NCI-H187 treated with DMSO at 0.1 percent for 48 hours (cell line): ENCODE measurements at places on chromosomes 1 and 21.

DNA sequence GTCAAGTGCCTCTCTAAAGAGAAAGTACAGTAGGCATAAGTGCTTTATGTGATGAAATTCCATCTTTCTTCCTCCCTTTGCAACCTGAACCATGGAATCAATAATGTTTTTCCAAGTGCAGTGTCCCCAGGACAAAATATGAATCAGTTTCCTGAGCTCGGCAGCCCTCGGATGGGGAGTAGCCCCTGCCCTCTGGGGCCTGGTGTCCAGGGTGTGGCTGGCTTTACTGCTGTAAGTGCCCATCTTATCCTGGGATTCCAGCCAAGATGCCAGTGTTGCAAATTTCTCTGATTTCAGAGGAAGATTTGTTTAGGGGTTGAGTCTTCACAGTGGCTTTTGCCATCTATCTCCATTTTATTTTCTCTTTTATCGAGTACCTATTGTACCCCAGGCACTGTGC, 40.5 kb upstream of the SRP9 start:
- DNase-seq, result no peak

DNA sequence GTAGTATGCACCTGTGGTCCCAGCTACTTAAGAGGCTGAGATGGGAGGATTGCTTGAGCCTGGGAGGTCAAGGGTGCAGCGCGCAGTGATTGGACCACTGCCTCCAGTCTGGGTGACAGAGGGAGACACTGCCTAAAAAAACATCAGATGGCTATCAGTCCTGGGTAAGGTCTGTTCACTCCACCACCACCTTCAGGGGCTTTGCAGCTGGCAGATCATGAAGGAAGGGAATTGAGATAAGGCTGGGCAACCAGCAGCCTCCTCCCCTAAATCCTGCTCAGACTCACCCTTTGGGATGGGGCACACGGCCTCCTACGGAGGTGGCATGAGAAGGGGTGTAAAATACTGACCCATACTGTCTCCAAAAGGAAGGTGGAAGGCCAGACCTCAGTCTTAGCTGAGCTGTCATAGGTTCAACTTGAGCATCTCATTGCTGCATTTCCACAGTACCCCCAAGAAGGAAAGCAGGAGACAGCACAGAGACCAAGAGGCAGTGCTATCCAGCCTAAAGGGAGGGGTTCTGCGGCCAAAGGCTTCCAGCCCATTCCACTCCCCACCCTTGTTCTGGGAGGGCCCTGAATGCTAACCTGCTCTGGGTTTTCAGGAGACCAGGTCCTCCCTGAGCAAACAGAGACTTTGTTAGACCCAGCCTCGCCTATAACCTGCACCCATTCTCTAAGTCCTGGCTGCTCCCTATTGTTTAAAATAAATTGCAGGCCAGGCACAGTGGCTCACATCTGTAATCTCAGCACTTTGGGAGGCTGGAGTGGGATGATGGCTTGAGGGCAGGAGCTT, 13.7 kb downstream of the SLC45A3 start:
- no peak for DNase-seq

DNA sequence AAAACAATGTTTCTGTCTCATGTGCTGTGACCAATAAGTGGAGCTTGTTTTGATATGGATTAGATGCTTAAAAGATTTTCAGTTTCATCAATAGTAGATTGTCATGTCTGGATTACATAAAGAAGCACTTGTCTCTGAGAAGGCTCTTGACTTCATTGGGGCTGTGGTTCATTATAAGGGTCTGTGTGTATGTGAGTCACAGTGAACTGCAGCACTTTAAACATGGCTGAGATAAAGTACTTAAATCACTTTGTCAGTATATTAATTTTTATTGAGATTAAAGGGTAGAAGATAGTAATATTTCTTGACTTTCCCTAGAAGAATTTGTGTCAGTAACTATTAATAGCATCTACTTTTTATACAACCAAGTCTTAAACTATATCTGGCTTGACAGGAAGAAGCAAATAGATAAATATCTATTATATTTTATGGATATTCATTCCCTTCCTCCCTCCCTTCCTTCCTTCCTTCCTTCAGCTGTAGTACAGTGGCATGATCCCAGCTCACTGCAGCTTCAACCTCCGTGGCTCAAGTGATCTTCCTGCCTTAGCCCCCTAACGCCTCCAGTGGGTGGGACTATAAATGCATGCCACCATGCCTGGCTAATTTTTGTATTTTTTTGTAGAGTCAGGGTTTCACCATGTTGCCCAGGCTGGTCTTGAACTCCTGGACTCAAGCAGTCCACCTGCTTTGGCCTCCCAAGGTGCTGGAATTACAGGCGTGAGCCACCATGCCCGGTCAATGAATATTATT, 48.8 kb downstream of the ZFYVE9 start:
- no peak for DNase-seq

GRCh38 chr1:171940368-171940767, 99.1 kb downstream of the DNM3 start:
- DNase-seq, result no peak

GRCh38 chr1:8002329-8002910, 23.7 kb downstream of the ERRFI1 start:
- no peak for DNase-seq
